T1000 (cell line): ENCODE measurements at places on chromosomes 16 and 17.
A peak's percentile ranks its signal among the peaks of the same experiment; 100 is the strongest.

DNA sequence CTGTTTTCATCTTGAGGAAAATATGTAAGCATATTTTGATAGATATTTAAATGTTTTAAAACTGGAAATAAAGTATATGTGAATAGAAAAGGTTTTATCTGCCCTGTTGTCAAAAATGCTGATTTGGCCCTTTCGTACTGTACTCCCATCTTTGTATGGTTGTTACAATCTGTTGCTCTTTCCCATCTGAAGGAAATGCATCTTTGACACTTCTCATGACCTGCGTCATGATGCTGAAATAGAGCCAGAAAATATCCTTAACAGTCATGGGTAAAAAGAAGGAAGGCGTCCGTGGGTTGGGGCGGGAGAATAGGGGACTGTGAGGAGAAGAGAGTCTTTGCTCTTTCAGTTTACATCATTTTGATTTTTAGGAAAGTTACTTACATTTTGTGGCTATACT lies 327.7 kb downstream of the BCAS3 start:
- DNase-seq: no peak

- no peak for DNase-seq
Measured at GRCh38 chr17:43831633-43832032, 1.3 kb downstream of the MPP3 start.

- DNase-seq: no peak
Measured at GRCh38 chr17:21127509-21128077, 829 bp downstream of the DHRS7B start.

DNA sequence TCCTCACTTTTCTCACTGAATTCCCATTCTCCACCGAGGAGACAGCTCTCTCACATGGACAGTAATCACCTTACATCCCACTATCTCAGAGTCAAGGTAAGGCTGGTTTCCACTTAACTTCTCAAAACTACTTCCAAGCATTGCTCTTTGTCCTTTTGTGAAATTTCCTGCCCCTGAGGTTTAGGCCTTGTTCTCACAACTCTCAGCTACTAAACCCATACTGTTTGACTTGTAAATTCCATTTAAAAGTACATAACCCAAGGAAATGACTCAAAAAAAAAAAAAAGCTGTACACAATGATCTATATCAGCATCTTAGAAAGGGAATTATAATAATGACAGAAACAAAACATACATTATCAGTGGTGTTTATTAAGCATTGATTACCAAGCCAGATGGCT lies 8.8 kb downstream of the CDC27 start:
- no peak for DNase-seq

DNA sequence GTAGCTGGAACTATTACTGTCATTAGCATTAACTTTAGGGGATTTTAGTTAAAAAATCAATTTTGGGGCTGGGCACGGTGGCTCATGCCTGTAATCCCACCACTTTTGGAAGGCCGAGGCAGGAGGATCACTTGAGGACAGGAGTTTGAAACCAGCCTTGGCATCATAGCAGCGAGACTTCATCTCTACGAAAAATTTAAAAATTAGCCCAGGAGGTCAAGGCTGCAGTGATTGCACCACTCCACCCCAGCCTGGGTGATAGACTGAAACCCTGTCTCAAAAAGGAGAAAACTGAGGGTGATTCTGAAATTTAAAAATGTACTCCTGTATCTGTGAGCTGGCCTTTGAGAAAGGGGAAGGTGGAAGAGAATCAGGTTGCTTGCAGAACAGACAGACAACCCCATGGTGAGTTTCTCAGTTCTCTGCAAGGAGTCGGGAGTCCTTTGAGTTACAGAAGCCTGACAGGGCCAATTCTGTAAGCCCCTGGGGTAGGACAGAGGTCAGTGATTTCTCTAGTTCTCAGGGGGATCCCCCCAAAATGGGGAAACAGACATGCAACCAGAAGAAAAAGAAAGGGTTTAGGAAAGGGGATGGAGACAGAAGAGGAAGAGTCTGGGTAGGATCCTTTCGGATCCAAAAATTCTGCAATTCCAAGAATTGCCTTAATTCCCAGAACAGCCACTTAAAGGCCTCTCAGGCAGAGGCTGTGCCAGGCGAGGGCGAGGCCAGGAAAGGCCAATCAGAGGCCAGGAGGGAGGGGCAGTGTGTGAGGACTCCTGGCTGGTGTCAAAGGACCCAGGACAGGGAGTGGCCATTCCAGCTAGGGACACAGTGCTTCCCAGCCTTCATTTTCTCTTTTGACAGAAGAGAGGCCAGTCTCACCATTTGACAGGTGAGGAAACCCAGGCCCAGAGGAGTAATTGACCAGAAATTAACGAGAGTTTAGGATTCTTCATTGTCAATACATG lies 6.7 kb downstream of the NUPR1 start:
- DNase-seq: no peak

DNA sequence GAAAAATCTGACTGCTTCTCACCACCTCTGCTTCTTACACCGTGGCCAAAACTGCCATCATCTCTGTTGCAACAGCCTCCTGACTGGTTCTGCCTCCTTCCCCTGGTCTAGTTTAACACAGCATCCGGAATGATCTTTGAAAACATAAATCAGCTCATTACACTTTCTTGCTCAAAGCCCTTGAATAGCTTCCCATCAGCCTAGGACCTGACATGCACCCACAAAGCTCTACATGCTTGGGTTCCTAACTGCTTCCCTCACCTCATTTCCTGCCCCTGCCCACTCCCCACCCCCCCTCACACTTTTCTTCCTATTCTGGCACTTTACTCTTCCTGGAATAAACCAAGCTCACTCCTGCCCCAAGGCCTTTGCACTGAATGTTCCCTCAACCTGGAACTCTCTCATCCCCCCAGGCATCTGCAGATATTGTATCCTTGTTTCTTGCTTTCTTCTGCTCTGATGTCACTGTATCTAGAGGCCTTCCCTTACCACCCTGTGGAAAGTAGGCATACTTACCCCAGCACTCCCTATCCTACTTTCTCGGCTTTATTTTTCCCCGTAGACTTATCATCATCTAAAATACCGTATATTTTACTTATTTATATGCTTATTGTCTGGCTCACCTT lies 112.4 kb downstream of the FTO start:
- DNase-seq: no peak

GRCh38 chr17:65062171-65062915 lies 5.8 kb upstream of the GNA13 start:
- no peak for DNase-seq

DNA sequence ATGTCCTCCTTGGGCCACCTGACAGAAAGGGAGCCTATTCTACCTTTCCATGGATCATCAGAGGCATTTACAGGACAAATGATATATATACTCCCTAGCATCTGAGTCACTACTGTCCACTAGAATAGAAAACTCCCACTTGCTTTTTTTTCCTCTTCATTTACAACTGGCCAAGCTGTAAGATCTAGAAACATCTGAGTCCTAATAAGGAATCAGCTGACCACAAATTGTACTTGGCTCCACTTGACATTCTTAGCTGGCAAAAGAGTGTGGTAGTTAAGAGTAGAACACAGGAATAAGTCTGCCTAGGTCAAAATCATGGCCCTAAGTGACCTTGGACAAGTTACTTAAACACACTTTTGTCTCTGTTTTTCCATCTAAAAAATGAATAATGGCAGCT lies 5.2 kb downstream of the RUSF1 start:
- no peak for DNase-seq

DNA sequence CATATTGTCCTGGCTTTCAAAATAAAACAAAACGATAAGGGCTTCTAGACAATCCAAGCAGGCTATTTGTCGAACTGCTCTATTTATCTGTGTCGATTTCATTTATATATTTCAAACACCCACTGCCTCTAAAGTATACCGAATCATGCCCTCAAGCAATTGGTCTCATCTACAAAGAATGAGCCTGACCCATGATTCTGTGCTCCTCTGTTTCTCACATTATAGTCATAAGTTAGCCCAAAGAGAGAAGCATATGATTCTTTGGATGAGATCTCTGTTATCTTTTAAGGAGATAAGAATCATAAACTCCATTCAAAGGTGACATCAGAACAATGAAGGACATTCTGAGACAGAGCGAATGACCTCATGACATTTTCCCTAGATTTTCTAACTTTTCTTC lies 191.1 kb downstream of the MAP2K6 start:
- DNase-seq: no peak

DNA sequence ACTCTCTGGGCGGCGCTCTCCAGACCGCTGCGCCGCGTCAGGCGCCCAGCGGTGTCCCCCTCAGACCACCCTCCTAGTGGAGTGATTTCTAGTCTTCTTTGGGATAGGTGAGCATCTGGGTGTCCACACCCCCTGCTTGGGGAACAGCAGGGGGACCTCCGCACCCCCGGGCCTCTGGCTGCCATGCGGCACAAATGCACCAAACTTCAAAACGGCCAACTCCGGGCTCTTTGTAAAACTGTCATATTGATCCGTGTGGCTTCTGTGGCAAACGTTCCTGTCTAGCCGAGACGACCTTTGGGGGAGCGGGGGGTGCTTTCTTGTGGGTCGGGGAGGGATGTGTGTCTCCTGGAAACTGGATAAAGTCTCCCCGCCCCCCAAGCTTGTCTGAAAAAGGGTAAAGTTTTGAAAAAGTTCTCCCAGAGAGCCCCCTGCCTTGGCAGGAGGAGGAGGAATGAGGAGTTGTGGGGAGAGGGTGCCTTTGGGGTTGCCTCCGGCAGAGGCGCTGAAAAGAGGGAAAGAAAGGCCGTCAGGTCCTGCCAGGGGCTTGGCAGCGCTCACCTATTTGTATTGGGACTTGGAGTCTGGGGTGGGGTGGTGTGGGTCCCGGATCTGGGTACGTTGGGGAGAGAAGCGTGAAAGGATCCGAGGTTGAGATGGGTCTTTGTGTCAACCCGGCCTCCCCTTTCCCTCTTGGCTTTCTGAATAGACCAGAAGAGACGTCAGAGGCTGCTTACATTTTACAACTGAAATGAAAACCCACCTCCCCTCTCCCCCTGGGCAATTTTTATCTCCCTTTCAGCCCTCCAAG lies 2.2 kb upstream of the CHD3 start:
- no peak for DNase-seq

GRCh38 chr16:84312783-84313382 lies 18.2 kb downstream of the WFDC1 start:
- no peak for DNase-seq

- no peak for DNase-seq
Measured at GRCh38 chr17:29069526-29070041, 26.6 kb downstream of the PIPOX start.

DNA sequence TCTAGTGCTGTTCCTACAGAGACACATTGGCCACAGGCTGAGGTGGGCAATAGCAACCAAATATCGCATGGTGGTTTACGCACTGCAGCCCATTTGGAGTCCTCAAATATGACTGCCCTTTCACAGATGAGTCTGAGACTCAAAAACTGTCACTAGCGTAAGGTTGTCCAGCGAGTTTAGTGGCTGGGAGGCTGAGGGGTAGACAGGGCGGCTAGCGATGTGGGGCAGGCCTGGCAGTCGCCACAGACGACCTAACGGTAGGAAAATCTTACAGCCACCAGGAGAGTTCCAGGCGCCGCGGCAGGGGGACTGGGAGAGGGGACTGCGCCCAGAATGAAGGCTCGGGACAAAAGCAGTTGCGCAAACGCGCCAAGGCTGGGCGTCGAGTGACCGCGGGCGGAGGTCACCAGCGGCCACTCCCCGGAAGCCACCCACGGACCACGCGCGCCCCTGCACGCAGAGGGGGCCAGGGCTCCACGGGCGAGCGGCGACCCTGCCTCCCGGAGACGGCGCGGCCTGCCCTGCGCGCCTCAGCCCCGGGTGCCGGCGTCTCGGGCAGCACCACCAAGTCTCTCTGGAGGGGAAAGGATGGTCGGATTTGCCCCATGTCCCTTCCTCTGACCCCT lies 699 bp upstream of the MAP1LC3B start:
- no peak for DNase-seq

GRCh38 chr17:81683208-81683583 lies 401 bp downstream of the ARL16 start:
- no peak for DNase-seq

GRCh38 chr17:70137451-70138230 lies 31.7 kb upstream of the KCNJ2 start:
- peak; percentile 38 for DNase-seq

DNA sequence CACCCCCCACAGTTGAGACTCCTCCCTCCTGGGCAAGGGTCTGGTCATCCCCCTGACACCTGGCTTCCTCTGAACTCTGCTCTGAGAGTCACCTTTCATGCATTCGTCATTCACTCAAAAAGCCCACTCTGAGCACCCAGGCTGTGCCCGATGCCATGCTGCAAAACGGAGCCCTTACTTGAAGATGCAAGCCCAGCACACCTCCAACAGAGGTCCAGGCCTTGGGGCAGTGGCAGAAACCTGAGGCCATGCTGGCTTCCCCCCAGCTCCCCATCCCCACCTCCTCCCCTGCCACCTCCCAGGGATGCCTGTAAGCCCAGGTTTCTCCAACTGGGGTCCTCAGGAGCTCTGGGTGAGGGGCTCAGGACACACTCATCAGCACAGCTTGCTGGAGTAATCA lies 67.7 kb upstream of the TNRC6C start:
- DNase-seq: no peak

DNA sequence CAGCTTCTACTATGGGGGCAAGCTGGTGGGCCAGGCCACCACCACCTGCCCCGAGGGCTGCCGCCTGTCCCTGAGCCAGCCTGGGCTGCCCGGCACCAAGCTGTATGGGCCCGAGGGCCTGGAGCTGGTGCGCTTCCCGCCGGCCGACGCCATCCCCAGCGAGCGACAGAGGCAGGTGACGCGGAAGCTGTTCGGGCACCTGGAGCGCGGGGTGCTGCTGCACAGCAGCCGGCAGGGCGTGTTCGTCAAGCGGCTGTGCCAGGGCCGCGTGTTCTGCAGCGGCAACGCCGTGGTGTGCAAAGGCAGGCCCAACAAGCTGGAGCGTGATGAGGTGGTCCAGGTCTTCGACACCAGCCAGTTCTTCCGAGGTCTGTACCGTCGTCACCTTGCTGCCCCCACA lies 19.5 kb downstream of the IRF8 start:
- DNase-seq: no peak

GRCh38 chr16:919658-920050 lies 51.1 kb downstream of the LMF1 start:
- no peak for DNase-seq

- no peak for DNase-seq
Measured at GRCh38 chr17:7317161-7317803, 2.1 kb upstream of the GPS2 start.

DNA sequence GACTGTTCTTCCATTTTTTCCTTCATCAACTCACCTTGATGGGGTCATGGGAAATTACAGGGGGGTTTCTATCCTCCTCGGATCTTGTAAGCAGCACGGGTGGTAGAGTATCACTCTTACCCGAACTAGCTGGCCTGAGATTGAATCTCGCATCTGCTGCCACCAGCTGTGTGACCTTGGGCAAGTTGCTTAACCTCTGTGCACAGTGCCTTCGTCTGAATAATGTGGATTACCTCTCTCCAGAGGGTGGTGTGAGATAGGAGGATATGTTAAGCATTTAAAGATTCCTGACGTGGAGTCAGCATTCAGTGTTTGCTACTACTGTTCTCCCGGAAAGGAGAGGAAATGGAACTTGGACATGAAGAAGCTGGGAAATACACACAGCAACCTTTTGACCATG lies 24.4 kb downstream of the LASP1 start:
- DNase-seq: no peak

- no peak for DNase-seq
Measured at GRCh38 chr16:47711809-47712208, 250.7 kb downstream of the PHKB start.

- DNase-seq: no peak
Measured at GRCh38 chr17:33242375-33243124, 50.5 kb downstream of the ASIC2 start.

- DNase-seq: no peak
Measured at GRCh38 chr17:66717641-66718058, 117.3 kb upstream of the CACNG5 start.
